ENCODE measurements at places on chromosomes 7 and 10.

DNA sequence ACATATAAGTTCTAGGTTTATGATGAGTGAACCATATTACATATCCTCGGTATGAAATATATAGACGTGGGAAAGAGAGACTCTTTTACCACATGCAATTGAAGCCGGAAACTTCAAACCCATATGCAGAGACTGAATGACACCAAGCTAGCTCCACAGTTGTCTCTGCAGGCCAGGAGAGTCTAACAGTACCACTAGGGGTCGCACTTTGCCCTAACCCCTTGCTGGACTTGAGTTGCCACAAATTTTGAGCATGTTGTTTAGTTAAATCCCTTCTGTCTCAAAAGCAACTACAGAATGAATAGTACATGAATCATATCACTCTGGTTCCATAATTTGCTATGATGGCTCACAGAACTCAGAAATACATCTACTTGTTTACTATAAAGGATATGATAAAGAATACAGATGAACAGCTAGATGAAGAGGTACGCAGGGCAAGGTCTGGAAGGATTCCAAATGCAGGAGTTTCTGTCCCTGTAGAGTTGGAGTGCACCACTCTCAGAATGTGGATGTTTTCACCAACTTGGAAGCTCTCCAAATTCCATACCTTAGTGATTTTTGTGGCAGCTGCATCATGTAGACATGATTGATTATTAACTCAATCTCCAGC is 112.4 kb upstream of the YAE1 start:
- DNase-seq = no peak

- no peak for DNase-seq
Observed at GRCh38 chr10:5685764-5686240, 1.2 kb downstream of the TASOR2 start.

DNA sequence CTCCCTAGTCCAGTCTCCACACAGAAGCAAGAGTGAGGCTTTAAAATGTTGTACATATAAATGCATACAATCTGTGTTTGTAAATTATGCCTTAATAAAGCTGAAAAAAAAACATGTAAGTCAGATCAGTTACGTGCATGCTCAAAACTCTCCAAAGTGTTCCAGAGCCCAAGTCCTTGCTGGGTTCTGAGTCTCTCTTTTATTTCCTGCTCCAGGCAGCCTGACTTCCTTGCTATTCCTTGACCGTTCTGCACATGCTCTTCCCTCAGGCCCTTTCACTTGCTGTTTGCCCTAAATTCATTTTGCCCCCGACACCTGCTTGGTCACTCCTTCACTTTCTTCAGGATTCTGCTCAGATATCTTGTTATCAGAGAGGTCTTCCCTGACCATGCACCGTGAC is 770.1 kb downstream of the PHTF2 start:
- DNase-seq = no peak

DNA sequence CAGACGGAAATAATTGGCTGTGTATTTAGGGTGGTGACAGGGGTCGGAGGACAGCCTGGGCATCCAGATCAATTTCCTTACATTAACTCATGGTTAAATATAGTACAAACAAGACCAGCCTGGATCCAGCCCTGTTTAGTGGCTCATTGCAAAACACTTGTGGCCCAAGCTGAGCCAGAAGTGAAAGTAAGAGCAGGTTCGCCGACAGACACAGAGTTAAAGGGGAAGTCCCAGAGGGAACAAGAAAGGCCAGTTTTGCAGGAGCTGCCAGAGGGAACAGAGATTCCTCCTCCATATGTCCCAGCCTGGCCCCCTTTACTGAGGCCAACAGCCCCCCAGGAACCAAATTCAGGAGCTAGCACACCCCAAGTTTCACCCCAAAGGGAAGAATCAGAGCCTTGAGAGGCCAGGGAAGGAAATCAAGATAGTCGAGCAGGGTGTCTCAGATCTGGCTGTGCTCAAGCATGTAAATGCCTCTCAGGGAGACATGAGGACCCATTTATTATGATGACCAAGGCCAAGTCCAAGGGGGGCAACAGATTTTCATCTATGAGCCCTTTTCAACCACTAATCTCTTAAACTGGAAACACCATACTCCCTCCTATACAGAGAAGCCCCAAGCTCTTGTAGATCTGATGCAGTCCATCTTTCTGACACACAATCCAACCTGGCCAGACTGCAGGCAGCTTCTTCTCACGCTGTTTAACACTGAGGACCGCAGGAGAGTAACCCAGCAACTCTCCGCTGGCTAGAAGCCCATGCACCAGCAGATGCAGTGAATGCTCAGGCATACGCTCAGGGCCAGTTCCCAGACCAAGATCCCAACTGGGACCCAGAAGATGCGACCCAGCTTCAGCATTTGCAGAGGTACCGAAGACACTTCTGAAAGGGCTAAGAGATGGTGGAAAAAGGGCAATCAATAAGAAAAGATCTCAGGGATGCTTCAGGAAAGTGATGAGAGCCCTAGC is 15.9 kb upstream of the ADCK2 start:
- no peak for DNase-seq

DNA sequence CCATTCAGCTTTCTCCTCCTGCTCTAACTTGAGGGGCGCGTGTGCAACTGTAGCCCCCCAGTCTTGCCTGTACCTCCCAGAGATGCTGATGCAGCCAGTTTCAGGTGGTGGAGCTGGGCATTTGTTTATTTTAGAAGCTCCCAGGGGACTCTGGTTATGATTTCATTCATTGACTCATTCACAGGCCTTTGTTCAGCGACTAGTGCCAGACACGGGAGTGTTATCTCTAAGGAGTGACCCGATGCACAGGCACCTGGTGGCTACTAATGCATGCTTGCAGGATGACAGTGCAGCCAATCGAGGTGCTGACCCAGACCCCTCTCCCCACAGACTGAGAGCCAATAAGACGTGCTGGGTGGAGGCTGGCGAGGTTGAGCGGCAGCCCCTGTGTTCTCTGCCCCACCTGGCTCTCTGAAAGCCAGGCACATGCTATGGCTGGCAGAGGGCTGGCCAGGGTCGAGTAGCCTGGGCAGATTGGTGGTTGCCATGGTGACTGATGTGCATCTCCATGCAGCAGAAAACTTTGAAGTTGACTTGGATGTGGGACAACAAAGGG is 19.7 kb upstream of the SLC18A2 start:
- no peak for DNase-seq

DNA sequence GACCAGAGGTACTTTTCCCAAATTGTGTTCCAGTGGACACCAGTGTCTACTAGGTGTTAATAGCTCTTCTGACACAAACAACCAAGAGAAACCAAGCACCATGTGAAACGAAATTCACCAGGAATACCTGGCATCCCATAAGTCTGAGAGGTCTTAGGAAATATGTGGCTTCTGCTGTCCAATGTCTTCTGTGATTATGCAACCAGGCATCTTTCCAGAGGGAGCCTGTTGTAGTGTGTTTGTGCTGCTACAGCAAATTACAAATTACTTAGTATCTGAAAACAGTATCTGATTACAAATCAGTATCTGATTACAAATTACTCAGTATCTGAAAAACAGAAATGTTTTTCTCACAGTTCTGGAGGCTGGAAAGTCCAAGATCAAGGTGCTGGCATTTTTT is 133.6 kb upstream of the NPVF start:
- DNase-seq = no peak

- no peak for DNase-seq
Observed at GRCh38 chr10:43353495-43354329, 17.7 kb upstream of the FXYD4 start.

GRCh38 chr10:26468700-26469099 is 30.6 kb downstream of the APBB1IP start:
- DNase-seq = no peak

DNA sequence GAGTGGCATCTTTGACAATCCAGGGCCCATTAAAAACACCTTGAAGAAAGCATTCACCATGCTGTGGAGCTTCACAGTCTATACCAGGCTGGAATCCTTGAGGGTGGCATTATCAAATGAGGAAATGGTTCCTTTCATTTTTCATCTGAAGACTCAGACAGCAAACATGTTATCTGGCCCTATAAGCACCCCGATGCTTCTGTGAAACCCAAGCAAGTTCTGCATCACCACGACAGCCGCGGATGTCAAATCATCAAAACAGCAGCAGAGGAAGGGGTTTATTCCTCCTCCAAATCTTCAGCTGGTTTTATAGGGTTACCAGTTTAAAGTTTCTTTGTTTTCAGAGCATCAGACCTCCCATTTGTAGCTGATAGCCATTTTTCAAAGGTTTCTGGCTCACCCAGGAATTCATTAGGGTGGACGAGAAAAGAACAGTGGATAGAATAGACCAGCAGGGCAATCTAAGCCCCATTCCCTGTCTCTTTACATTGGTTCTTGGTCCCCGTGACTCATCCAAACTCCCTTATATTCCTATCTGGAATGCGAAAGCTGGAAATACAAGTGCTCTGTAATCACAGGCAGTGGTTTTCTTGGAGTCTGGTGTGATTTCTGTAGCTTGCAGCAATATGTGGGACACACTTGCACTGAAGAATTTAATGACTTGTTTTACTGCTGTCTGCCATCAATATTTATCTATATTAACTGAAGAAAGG is 217.9 kb downstream of the SKAP2 start:
- DNase-seq = no peak

DNA sequence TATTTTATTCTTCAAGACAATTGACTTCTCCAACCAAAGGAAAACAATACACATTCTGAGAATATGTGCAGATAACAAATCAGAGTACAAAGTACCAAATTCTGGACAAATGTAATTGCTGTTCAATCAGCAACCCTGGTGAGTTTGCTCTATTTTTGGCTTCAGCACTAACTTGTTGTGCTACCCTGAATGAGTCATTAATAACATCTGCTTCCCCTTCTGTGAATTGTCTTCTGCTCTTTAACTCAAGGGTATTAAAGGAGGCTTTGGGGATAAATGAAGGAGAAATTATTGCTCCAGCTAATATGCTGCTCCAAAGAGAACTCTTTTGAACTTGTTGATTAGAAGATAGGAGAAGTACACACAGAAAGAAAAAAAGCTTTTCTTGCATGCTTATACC is 459.3 kb downstream of the HTR7 start:
- no peak for DNase-seq

- no peak for DNase-seq
Observed at GRCh38 chr10:69639291-69640195, 9.5 kb downstream of the FAM241B start.

DNA sequence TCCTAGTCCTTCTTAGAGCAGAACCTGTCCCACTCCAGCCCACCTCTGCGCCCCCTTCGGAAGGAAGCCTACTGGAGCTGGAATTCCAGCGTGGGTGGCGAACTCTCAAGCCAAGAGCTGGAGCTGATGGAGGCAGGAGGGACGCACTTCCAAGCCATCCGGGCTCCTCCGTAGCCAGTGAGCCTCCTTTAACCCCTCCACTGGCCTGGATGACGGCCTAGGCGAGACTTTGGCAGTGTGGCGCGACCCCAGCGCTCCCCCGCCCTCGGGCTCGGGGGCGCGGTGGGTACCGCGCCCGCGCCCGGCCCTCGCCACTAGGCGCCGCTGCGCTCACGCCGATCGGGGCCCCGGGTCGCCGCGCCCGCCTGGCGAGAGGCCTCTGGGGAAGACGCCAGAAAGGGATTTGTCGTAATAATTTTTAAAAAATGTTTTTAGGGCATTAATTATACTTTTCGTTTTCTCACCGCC is 5.1 kb upstream of the EMX2 start:
- no peak for DNase-seq

- DNase-seq = no peak
Observed at GRCh38 chr10:6036861-6037321, 25.3 kb downstream of the IL2RA start.

DNA sequence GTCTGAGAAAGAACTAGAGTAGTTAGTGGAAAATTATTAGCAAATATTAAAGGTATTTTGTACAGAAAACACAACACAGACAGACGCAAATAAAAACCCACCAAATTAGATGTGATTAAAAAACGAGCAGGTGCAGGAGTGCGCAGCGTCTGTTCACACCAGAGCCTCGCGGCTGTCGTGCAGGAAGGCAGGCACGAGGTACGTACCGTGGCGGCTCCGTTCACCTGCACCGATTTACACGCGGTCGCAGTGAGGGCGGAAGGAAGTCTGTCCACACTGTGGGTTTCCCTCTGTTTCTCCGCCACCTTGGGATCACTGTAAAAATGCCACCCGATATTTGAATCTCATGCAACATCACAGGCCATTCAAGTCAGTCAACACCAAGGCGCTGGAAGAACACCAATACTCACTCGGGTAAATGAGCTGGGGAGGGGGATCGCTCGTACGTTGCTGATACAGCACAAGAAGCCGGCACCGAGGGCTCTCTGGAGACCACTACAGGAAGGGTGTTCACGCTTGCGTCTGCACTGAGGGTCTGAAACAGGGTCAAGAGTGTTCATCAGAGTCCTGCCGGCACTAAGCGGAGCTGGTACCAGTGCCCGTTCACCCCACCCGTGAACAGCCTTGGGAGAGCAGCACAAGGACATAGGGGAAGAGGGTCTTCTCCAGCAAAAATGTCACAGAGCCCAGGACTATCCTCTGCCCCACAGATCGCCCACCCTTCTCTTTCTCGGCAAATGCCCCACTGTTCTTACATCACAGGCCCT is 116.8 kb downstream of the LARP4B start:
- DNase-seq = no peak

Measured in substantia nigra (tissue), 51 donors.